ENCODE measurements at places on chromosomes 7 and 10.

DNA sequence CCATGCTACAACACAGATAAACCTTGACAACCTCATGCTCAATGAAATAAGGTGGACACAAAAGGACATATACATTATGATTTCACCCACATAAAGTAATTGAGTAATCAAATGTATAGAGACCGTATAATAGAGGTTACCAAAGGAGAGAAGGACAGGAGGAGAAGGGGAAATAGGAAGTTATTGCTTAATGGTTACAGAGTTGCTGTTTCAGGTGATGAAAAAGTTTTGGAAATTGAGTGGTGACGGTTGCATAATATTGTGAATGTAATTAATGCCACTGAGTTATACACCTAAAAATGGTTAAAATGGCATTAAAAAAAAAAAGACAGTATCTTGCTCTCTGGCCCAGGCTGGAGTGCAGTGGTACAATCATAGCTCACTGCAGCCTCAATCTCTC, 1.5 kb upstream of the OGDH start:
- DNase-seq: no peak
- no peak overlapping the region for H3K4me3 ChIP-seq
- H3K27ac ChIP-seq: peak overlapping the region; percentile 98
- H3K27me3 ChIP-seq: no peaks in the 10 kb centered on the region
- H3K36me3 ChIP-seq: no peaks in the 10 kb centered on the region

DNA sequence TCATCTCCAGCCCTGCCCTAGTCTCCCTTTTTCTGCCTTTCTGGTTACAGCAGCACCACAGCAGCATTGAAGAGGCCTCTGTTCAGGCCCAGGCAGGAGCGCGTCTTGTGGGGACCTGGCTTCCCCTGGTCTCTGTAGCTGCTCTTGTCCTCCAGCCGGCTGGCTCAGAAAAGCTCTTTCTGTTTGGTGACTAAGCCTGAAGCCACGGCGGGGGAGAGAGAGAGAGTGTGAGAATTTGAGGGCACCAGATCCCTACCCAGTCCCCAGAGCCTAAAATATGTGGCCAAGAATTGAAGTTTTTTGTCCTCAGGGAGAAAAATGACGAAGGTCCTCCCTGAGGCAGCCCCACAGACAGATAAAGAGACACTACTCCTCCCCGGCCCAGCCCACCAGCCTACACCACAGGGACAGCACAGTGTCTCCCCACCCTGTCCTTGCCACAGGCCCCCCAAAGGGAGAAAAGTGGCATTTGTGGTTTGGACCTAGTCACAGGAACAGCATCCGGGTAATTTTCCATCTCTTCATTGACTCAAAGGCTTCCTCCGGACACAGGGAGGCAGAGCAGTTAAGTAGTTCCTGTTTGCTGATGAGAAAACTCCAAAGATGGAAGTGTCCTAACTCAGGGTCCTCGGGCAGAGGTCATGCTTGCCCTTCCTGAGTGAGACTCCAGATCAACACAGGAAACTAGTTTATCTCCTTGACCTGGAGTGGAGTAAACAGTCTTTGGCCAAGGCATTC, 13.3 kb upstream of the FAM180A start:
- DNase-seq: no peak
- H3K36me3 ChIP-seq: no peaks in the 10 kb centered on the region
- H3K4me3 ChIP-seq: no peak overlapping the region
- peak overlapping the region; percentile 21 for H3K27ac ChIP-seq
- peaks cover 4% of the 10 kb centered on the region for H3K4me1 ChIP-seq

GRCh38 chr10:73113551-73113950, 3.3 kb downstream of the NUDT13 start:
- H3K27me3 ChIP-seq: no peaks in the 10 kb centered on the region
- DNase-seq: no peak
- no peak overlapping the region for H3K4me3 ChIP-seq
- no peak overlapping the region for H3K27ac ChIP-seq
- H3K4me1 ChIP-seq: no peaks in the 10 kb centered on the region

DNA sequence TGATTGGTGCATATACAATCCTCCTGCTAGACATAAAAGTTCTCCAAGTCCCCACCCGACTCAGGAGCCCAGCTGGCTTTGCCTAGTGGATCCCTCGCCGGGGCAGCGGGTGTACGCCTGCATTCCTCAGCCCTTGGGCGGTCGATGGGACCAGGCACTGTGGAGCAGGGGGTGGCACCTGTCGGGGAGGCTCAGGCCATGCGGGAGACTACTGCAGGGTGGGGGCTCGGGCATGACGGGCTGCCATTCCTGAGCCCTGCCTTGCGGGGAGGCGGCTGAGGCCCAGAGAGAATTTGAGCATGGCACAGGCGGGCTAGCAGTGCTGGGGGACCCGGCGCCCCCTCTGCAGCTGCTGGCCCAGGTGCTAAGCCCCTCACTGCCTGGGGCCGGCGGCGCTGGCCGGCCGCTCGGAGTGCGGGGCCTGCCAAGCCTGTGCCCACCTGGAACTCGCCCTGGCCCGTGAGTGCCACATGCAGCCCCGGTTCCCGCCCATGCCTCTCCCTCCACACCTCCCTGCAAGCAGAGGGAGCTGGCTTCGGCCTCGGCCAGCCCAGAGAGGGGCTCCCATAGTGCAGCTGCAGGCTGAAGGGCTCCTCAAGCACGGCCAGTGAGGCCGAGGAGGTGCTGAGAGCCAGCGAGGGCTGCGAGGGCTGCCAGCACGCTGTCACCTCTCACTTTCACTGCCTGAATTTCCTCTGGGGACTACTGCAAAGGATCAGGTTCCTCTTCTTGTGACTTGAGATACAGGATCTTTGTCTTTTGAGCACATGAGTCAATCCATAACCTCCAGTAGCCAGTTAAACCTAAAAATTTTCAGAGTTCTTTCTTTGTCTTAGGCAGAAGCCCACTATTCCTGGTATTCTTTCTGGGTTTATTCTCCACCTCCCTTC, 25.1 kb upstream of the ELOVL3 start:
- DNase-seq: no peak
- H3K36me3 ChIP-seq: no peaks in the 10 kb centered on the region
- H3K27me3 ChIP-seq: no peaks in the 10 kb centered on the region

DNA sequence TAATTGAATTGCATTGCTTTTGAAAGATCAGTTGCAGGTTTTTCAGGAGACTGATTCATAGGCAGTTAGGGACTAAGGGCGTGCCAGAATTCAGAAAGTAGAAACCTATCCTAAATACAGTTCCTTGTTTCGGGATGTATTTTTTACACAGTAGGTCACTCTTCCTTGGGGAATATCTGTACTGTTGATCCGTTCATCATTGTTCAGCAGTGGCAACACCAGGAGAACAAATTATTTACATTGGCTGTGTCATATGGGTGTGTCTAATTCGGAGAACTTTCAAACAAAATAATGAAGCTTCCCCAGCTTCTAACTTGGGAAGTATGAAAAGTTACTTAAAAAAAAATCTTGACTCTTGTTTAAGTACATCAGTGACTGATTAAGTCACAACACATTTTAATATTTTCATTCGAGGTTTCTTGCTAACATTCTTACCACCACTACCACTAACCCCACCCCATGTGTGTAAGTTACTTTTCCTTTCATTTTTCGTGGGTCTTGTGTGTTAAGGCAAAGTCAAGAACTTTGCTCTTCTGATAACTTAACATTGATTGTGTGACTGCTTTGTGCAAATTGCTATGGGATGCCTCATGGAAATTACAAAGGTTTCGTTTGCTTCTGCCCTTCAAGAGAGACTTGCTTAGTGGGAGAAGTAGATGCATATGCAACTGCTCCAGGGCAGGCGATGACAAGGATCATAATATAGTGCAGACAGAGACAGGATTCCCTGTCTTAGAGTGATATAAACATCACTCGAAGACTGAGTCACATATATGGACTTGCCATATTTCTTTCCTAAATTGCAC, 43.8 kb upstream of the RPA3 start:
- H3K36me3 ChIP-seq: no peaks in the 10 kb centered on the region
- H3K27me3 ChIP-seq: no peaks in the 10 kb centered on the region
- no peak for DNase-seq
- peak overlapping the region; percentile 28 for H3K4me3 ChIP-seq

DNA sequence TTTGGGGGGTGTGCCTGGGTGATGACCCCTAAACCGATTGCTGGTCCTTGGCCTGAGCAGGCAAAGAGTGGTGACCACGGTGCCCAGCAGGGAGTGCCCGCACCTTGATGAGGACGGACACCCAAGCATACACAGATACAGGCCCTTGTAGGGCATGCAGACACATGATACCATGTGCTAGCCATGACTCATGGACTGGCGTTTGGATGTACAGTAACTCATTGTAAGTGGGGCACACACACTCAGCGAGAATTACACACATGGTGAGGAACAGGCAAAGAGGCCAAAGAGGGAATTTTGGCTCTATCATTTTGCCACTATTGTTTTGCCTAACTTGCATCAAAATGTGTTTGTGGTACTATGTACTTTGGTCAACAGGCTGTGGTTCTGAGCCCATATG, 24.1 kb downstream of the KAZALD1 start:
- no peak overlapping the region for H3K27ac ChIP-seq
- no peaks in the 10 kb centered on the region for H3K36me3 ChIP-seq
- H3K4me3 ChIP-seq: no peak overlapping the region
- no peaks in the 10 kb centered on the region for H3K4me1 ChIP-seq
- peaks cover 90% of the 10 kb centered on the region for H3K27me3 ChIP-seq
- DNase-seq: no peak

DNA sequence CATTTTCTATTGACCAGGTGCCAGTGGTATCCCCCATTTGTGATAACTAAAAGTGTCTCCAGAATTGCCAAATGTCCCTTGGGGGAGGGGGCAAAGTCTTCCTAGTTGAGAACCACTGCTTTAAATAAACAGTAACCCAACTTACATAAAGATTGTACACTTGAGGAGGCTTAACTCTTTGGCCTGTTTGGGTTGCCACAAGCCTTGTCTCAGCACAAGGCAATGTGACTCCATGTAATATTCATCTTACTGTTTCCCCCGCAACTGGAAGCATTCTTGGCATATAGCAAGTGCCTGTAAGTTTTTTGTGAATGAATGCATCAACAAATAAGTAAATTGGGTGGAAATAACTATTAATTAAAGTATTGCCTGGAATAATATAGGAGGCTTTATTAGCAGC, 108.3 kb downstream of the ANK3 start:
- no peaks in the 10 kb centered on the region for H3K27me3 ChIP-seq
- H3K36me3 ChIP-seq: no peaks in the 10 kb centered on the region
- DNase-seq: no peak
- H3K4me1 ChIP-seq: no peaks in the 10 kb centered on the region

DNA sequence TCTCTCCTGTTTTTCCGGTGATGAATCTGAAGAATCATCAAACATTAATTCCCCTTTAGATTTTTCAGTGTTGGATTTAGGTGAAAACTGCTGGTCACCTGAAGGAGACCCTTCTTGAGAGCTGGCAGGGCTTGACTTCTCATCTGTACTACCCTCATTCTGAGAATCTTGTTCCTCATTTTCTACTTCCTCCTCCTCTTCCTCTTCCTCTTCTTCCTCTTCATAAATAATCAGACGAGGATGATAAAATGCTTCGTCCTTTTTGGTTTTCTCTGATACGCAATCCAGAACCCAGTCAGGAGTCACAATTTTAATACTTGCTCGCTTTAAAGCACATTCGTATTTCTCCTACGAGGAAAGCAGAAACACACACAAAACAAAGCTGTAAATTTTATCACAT, 26.9 kb downstream of the PAXIP1 start:
- H3K4me3 ChIP-seq: no peak overlapping the region
- H3K36me3 ChIP-seq: peaks cover 5% of the 10 kb centered on the region
- H3K27me3 ChIP-seq: no peaks in the 10 kb centered on the region
- no peaks in the 10 kb centered on the region for H3K4me1 ChIP-seq
- H3K27ac ChIP-seq: no peak overlapping the region

GRCh38 chr10:131090761-131091661, 220.5 kb downstream of the TCERG1L start:
- H3K27me3 ChIP-seq: no peaks in the 10 kb centered on the region
- H3K36me3 ChIP-seq: no peaks in the 10 kb centered on the region
- H3K4me3 ChIP-seq: no peak overlapping the region

- DNase-seq: no peak
- no peaks in the 10 kb centered on the region for H3K36me3 ChIP-seq
- no peak overlapping the region for H3K4me3 ChIP-seq
- no peak overlapping the region for H3K27ac ChIP-seq
- no peaks in the 10 kb centered on the region for H3K27me3 ChIP-seq
- H3K4me1 ChIP-seq: peaks cover 6% of the 10 kb centered on the region
Measured at GRCh38 chr10:31647861-31648260, 280.8 kb downstream of the ARHGAP12 start.

GRCh38 chr10:69818676-69819239, 17.1 kb downstream of the COL13A1 start:
- H3K27me3 ChIP-seq: no peaks in the 10 kb centered on the region
- no peaks in the 10 kb centered on the region for H3K36me3 ChIP-seq
- DNase-seq: no peak
- H3K4me3 ChIP-seq: no peak overlapping the region

GRCh38 chr7:69937097-69937496, 338.8 kb downstream of the AUTS2 start:
- H3K27me3 ChIP-seq: no peaks in the 10 kb centered on the region
- no peak overlapping the region for H3K4me3 ChIP-seq
- no peaks in the 10 kb centered on the region for H3K4me1 ChIP-seq
- no peaks in the 10 kb centered on the region for H3K36me3 ChIP-seq
- DNase-seq: no peak

- DNase-seq: no peak
- no peaks in the 10 kb centered on the region for H3K36me3 ChIP-seq
- H3K27me3 ChIP-seq: no peaks in the 10 kb centered on the region
- H3K4me3 ChIP-seq: no peak overlapping the region
- H3K27ac ChIP-seq: no peak overlapping the region
- no peaks in the 10 kb centered on the region for H3K4me1 ChIP-seq
Measured at GRCh38 chr10:51363415-51363814, 289.1 kb downstream of the PRKG1 start.

DNA sequence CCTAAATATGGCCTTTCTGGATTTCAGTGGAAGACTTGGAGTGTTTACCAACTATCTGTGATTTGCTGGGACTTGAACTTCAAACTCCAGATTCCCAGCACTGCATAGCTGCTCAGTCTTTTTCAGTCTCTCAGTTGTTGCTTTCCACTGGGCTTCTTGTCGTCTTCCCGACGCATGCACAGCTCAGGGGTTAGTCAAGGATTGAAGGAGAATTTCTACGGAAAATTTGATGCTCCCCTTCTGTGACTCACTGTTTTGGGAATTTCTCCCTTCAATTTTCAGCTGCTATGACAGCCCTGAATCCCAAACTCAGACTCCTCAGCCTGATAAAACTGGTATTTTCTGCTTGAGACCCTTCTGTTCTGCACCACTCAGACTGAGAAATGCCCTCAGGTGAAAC, 91.7 kb downstream of the CYP26A1 start:
- peaks cover 6% of the 10 kb centered on the region for H3K4me1 ChIP-seq
- no peaks in the 10 kb centered on the region for H3K36me3 ChIP-seq
- no peak overlapping the region for H3K4me3 ChIP-seq
- no peak overlapping the region for H3K27ac ChIP-seq
- H3K27me3 ChIP-seq: no peaks in the 10 kb centered on the region

- no peak for DNase-seq
- H3K4me3 ChIP-seq: no peak overlapping the region
- no peaks in the 10 kb centered on the region for H3K27me3 ChIP-seq
- no peak overlapping the region for H3K27ac ChIP-seq
- no peaks in the 10 kb centered on the region for H3K36me3 ChIP-seq
Measured at GRCh38 chr10:35208949-35209613, 82.4 kb downstream of the CREM start.

- no peaks in the 10 kb centered on the region for H3K36me3 ChIP-seq
- no peak for DNase-seq
- H3K4me3 ChIP-seq: no peak overlapping the region
- no peak overlapping the region for H3K27ac ChIP-seq
- H3K4me1 ChIP-seq: peaks cover 31% of the 10 kb centered on the region
Measured at GRCh38 chr10:93076871-93077270, 3.2 kb downstream of the CYP26A1 start.

GRCh38 chr10:36526033-36526432, 599.4 kb upstream of the ANKRD30A start:
- no peaks in the 10 kb centered on the region for H3K27me3 ChIP-seq
- H3K36me3 ChIP-seq: no peaks in the 10 kb centered on the region
- no peaks in the 10 kb centered on the region for H3K4me1 ChIP-seq
- H3K4me3 ChIP-seq: no peak overlapping the region
- H3K27ac ChIP-seq: no peak overlapping the region

Measured in transverse colon (tissue), 4 donors.